ENCODE measurements at places on chromosomes 5 and 9. TPM values are rescaled to one million over a fixed set of nuclear protein-coding genes. Genes with fewer than 3 reads are reported as not detected.

Gene NME5
- 10.6 TPM for total RNA-seq

Gene INSL6
- not detected for total RNA-seq

Gene SPATA31D4
- total RNA-seq = not detected

Gene ARSI
- total RNA-seq = 8.3 TPM

Gene HNRNPA0
- total RNA-seq = 12.8 TPM

Gene LCN9
- not detected for total RNA-seq

Gene TTC23L
- 0.73 TPM for total RNA-seq

DNA sequence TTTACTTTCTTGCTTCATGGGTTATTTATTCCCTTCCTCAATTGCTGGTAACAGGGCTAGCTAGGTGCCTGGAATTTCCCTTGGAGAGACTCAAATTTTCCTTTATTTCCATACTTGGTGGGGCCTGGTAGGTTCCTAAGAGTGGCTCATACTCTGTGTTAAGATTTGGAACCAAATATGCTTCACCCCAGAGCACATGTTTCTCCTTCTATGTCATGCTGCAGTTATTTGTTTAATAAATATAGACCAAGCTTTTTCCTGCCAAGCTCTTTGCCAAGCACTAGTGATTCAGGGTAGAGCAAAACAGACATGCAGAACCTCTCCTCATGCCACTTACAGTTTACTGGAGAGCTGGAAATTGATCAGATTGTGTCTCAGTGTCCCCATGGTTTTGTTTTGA, 290.3 kb upstream of the SGCD start:
- no peak for ATAC-seq

DNA sequence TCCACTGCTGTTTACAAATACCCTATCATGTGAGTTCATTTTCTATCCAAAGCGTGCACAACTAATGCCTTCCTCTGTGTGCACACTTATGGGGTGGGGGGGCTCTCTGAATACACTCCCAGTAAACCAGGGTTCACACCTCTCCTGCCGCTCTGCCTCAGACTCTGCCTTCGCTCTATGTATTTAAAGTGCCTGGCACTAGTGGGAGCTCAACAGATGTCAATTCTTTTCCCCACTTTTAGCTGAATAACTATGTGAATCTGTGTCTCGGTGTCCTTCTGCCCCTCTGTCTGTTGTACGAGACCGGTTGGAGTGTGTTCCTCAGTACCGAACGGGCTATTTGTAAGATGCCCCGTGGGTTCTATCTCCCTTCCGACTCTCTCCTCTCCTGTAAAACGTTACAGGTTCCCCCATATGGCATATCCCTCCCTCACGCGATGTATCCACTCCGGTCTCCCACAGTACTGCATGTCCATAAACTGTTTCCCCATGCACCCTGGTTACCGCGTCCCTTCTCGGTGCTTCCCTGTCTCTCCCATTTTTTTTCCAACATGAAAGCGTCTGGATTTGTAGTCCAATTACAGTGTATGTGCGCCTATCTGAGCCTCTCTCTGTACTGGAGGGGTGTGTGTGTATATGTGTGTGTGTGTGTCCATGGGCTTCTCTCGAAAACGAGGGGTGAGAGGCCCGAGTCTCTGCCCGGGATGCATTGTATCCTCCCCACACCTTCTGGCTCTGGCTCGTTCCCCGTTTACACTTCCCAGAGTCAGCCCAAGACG, 1.6 kb downstream of the ELL2 start:
- no peak for ATAC-seq

DNA sequence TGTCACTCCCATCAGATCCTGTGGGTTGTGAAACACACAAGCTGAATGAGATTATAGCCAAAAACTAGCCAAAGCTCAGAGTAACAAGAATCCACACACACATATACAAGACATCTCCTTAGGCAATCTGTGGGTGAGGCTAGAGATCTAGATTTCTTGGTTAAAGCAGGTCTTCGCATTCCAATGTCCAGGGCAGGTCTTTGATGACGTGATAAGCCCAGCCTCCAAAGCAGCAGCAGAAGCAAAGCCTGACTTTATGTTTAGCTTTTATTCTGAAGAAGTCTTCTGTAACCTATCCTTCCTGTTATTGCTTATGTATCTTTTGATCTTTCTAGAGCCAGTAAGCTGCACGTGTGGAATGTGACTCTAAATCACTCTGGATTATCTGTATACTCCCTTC, 199.1 kb upstream of the SLC30A5 start:
- no peak for ATAC-seq

GRCh38 chr9:15354713-15355112, 47.7 kb upstream of the TTC39B start:
- ATAC-seq = no peak

GRCh38 chr9:71270554-71270953, 149.1 kb upstream of the TRPM3 start:
- ATAC-seq = no peak

GRCh38 chr9:124285903-124286291, 28.1 kb downstream of the NEK6 start:
- ATAC-seq = peak; percentile 73

GRCh38 chr5:65105301-65105700, 336.6 kb downstream of the CWC27 start:
- ATAC-seq = no peak

DNA sequence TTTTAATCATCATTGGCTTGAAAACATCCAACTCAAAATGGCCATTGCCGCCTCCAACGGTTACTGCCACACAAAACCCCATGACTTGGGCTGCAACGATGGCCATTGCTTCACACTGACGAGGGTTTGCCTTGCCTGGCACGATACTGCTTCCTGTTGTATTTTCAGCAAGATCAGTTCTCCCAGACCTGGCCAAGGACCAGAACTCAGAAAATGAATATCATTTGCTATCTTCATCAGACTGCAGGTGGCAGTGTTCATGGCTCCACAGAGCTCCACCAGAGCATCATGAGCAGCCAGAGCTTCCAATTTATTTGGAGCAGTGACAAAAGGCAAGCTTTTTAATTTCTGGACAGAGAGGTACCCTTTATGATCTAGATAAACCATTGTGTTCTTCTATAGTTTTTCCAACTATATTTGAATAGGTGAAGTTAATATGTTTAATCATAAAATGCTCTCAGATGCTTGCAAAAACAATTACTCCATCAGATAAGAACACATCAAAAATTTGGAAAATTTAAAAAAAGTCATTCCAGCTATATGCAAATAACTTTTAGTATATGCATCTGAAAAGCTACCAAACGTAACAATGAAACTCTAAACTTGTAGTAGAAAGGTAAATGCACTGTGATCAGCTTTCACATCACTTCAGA, 10.4 kb downstream of the AMACR start:
- ATAC-seq = peak; percentile 79

- ATAC-seq = no peak
These were observed 443.8 kb downstream of the LRRC70 start for GRCh38 chr5:63022403-63022802.

GRCh38 chr9:136310273-136311030, 6.6 kb upstream of the CCDC187 start:
- ATAC-seq = no peak

- ATAC-seq = no peak
These were observed 280.2 kb upstream of the CLINT1 start for GRCh38 chr5:158139161-158139560.

- no peak for ATAC-seq
These were observed 116.4 kb downstream of the SV2C start for GRCh38 chr5:76199336-76200318.

DNA sequence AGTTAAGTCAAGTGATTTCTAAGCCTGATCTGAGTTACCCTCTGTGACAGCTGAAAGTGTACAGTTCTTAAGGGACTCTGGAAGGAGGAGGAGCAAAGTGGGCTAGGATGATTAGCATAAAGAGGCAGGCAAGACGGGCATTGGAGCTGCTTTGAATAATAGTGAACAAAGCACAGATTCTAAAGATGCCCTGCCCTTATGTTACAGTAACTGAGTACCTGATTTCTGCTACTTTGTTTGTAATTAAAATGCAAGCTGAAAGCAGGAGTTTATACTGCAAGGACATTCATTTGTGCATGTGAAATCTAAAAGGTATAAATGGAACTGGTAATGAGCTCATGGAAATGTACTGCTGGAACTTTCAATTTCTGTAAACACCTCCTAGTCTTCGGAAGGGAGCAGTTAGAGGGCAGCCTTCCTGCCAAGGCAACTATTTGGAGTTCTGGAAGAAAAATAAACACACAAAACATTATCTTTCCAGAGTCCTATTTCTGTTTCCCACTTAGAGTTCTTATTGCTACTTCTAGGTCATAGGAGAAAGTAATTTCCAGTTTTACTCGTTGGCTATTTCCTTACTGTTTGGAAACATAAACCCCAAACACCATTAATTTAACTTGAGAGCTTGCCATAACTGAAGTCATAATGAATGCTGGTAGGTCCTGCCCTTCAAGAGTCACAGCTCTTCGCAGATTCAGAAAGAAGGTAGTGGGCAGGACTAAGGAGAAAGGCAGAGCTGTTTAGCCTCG, at the start of gene RANBP3L:
Gene RANBP3L, minus strand, starts transcription at position 45 of the 746 bp plus-strand sequence. CDS start 486 bp downstream, outside the sequence.
- peak; percentile 82 for ATAC-seq
